ENCODE measurements at places on chromosomes 4 and X.

- DNase-seq = no peak
These were observed 131.4 kb upstream of the CTSO start for GRCh38 chr4:156085100-156085499.

DNA sequence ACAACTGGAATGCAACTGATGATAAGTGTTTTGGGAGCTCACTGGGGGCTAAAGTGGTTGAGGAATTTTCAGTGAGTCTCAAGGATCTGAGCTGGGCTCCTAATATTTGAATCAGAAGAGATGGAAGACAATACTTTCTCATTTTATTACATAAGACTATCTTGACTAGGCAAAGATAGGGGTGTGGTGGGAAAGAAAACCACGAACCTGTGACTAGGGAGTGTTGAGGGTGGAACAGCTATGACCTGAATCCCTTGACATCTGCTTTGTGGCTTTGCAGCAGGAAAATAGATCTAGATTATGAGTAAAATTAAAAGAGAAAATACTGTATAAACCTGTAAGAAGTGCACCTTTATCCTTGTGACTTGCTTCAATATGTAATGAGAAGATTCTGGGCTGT is 295.1 kb upstream of the TEX13A start:
- DNase-seq = no peak

- no peak for DNase-seq
These were observed 235.1 kb upstream of the CPEB2 start for GRCh38 chr4:14767142-14767541.

DNA sequence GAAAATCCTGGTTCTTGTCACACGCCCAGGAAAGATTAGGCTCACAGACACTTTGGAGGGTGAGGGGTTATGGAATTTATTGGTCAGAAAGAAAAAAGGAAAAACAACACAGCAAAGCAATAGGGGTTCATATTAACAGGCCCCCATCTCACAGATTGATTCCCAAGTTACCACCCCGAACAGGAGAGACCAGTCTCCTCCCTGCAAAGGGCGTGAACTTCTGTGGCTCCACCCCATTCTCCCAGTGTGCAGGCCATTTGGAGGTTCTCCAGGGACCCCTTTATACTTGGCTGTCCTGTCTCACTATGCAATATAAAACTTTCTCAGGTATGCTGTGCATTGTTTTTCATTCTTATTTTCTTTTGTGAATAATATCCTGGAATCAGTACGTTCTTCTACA is 7.4 kb downstream of the FGF2 start:
- no peak for DNase-seq

- DNase-seq = no peak
These were observed 146.7 kb upstream of the PSAPL1 start for GRCh38 chr4:7581477-7581876.

DNA sequence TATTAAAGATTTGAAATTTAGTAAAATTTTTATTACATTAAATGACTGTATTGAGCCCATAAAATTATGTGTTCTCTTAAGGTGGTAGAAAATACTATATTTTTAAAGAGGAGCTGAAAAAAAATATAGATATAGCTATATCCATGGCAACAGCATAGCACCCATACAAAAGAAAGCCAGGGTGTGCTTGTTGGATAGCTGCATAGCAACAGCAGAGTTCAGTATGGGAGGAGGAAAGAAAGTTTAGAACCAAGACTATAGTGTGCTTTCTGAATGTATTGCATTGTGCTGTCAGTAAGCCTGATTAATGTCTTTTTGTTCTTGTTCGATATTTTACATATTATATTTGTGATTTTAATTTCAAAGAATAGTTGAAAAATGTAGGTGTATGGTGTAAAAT is 78.4 kb downstream of the GRID2 start:
- no peak for DNase-seq

GRCh38 chr4:113921089-113921794 is 58.2 kb downstream of the ARSJ start:
- no peak for DNase-seq

DNA sequence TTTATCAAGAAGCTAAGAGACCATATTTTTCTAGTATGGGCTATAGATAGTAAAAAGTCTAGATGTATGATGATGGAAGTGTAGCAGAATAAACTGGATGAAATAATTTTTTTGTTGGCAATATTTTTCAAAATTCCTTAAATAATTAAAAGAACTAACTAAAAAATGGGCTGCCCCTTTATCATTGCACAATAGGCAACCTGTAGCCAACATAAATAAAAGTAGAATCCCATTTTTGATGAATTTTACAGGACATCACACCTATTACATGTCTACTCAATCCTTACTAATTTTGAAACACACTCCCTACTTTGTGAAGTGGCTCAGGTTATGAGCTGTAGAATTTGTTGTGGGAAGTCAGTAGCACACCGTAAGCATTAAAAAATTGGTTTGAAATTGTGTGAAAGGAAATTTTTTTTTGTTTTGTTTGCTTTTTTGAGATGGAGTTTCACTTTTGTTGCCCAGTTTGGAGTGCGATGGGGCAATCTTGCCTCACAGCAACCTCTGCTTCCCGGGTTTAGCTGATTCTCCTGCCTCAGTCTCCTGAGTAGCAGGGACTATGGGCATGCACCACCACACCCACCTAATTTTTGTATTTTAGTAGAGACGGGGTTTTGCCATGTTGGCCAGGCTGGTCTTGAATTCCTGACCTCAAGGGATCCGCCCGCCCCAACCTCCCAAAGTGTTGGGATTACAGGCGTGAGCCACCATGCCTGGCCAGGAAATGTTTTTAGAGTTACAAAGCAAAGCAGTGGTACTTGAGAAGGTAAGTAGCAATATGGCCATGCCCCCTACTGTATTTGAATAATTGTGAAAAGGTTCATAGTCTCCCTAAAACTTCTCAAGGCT is 8.9 kb upstream of the RUFY3 start:
- DNase-seq = no peak

DNA sequence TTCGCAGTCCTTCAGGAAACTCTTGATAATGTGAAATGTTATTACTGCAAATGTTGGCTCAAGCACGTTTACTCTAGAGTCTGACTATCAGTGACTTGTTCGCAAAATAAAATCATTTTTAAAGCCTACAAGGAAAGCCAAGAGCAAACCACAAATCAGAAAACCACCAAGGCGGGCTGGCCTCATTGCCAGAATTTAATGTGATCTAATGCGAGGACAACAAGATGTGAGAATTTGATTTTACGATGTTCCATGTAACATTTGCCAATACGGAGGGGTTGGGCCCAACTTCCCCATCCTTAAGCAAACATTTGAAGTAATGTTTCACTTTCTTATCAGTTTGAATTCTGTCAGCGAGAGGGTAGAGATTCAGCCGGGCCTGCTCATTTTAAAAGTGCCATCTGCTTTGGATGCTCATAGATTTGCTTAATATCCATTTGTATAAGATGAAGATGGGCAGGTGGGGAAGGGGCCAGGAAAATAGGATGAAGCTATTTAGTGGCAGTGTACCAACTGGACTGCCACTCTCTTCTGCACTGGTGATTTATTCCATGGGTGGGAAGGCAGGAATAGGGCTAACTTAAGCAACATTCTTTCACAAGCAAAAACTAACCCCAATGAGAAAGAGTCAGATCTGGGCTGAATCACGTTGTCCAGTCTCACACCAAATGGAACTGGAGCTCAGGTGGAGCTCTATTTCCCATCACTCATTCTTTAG is 225.3 kb downstream of the ANAPC10 start:
- DNase-seq = no peak

DNA sequence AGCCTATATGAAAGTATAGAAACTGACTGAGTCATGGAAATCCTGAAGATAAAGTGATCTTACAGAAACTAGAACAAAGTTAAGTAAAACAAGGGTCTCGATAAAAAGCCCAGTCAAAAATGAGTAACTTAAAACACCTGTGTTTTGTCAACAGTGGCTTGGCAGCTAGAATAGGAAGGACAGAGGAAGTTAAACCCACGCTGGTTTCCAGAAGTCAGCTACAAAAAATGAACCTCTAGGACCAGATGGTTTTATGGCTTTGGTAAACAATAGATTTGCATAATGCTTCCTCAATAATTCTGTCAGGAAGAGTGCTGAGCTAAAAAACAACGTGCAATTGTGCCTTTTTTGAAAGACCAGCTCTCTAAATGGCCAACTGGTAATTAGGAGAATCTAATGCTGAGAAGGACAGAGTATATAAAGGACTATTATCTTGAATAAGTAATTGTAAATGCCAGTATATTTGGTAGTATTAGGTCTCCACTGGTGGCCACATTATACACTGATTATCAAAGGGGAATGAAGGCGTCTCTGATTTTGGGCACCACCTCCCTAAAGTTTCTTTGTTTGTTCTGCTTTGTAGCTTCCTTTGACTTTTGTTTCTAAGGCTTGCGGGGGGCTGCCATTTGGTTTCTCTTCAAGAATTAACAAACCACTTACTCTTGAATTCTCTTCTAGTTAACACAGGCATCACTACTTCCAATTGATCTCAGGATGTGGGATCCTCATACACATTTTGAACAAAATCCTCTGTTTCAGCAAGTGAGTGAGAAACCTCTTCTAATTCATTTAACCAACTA is 72.2 kb upstream of the PPP3CA start:
- DNase-seq = peak; percentile 6

GRCh38 chrX:122119361-122119760 is 1064.7 kb upstream of the GRIA3 start:
- DNase-seq = no peak

- no peak for DNase-seq
These were observed 64.7 kb downstream of the PAPSS1 start for GRCh38 chr4:107655289-107655688.

DNA sequence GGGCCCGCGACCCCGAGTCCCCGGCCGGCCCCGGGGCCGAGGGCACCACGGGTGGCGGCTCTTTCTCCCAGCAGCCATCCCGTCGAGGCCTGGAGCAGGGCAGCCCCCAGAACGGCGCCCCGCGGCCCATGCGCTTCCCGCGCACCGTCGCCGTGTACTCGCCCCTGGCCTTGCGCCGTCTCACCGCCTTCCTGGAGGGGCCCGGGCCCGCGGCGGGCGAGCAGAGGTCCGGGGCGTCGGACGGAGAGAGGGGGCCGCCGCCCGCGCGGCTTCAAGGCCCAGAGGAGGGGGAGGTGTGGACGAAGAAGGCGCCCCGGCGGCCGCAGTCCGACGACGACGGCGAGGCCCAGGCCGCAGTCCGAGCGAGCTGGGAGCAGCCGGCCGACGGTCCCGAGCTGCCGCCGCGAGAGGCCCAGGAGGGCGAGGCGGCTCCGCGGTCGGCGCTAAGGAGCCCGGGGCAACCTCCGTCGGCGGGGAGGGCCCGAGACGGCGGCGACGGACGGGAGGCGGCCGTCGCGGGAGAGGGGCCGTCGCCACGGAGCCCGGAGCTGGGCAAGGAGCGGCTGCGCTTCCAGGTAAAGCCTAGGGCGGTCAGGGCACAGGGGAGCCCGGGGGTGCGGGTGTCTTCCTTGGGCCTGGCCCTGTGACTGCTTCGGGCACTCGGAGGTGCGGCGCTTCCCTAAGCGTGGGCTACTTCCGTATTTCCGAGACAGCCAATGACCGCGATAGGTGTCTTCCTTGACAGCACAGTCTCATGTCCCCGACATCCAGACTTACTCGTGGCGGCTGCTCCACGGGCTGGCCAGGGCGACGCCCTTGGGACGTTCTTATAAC is 845 bp downstream of the ZAR1 start:
- DNase-seq = no peak

GRCh38 chr4:38017609-38018008 is 57.4 kb downstream of the PTTG2 start:
- no peak for DNase-seq

GRCh38 chr4:107826421-107826980 is 1.8 kb downstream of the SGMS2 start:
- DNase-seq = no peak

- no peak for DNase-seq
These were observed 213.3 kb downstream of the SMARCA1 start for GRCh38 chrX:129310000-129310399.

- DNase-seq = no peak
These were observed 63.4 kb upstream of the KLF3 start for GRCh38 chr4:38600575-38600974.

GRCh38 chrX:120499301-120500072 is 30.4 kb upstream of the LAMP2 start:
- DNase-seq = no peak

DNA sequence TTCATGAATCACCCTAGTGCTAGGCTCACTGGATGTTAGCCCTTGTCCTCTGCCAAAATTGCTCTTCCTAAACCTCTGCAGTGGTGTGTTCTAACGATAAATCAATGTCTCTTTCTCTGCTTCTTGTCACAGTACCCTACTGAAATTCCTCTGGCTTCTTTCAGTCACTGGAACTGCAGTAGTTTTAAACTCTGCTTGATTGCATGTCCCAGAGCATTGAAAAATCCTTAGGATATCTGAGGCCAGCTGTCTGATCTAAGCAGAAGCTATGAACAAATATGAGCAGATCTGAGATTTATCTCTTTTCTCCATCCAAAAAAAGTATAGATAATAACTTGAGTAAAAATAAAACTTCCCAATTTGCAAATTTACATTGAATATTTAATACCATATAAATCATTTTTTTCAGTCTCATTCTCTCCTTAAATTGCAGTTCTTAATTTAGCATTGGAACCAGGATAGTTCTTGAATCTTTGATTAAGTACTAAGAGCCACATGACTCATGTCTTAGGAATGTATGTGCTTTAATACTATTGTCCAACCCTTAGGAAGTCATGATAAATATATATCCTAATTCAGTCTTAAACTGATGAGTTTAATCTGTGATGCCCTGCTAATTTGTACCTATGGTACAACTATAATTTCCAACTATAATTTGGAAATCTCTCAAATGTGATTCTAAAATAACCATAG is 169.7 kb downstream of the PDHA2 start:
- DNase-seq = no peak

GRCh38 chrX:77502951-77503525 is 55.8 kb downstream of the FGF16 start:
- no peak for DNase-seq

DNA sequence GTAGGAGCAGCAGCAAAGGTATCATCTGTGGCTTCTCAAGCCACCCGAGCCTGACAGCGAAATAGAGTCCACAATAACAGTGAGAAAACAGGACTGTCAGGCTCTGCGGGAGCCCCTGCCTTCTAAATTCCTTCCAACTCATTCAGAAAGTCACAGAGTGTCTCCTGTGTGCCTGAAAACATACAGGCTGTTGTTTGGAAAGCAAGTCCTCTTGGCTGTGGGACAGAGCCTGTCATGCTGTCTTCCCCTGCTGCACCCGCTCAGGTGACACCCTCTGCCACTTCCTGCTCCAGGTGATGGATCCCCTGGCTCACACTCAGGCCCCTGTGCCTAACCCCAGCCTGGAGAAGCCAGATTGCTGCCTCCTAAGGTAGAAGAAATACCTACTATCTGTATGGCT is 152.3 kb downstream of the RAB28 start:
- DNase-seq = no peak
